ENCODE measurements at places on chromosomes 1 and 21.

DNA sequence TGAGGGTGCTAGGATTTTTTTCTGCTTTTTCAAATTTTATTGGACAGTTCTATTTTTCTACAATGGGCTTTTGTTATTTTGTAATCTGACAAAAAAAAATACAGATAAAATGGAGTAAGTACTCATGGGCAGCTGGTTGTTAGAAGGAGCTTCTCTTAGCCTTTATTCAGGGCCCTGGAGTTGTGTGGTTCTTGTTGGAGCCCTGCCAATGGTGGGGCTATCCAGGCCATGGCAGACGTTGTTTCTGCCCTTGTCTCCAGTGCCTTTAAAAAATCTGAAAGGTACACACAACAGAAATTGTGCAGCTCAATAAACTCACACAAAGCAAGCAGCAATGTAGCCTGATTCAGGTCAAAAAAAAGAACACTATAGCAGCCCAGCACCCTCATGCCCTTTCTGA, 153.5 kb upstream of the GALNT2 start:
- DNase-seq: no peak

- DNase-seq: no peak
Observed at GRCh38 chr1:235156265-235156664, 4.8 kb downstream of the RBM34 start.

- peak; percentile 67 for DNase-seq
Observed at GRCh38 chr1:225368036-225368552, 59.7 kb downstream of the LBR start.

GRCh38 chr1:78834201-78834741, 172.3 kb downstream of the ADGRL4 start:
- DNase-seq: no peak

- no peak for DNase-seq
Observed at GRCh38 chr1:32680642-32681041, 21.9 kb downstream of the SYNC start.

DNA sequence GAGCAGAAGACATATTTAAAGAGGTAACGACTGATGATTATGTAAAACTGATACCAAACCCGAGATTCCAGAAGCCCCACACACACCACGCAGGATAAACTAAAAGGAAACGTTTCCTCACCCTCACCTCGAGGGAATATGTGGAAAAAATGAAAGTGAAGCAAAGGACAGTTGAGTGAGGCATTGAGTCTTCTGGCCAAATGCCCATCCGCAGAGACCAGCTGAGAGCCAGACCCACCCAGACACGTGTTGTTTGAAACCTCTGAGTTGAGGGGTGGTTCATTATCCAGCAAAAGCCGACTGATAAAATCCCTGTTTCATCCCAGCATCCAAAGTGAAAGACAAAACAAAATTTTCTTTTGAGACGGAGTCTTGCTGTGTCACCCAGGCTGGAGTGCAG, 29.6 kb upstream of the PCBP3 start:
- no peak for DNase-seq

DNA sequence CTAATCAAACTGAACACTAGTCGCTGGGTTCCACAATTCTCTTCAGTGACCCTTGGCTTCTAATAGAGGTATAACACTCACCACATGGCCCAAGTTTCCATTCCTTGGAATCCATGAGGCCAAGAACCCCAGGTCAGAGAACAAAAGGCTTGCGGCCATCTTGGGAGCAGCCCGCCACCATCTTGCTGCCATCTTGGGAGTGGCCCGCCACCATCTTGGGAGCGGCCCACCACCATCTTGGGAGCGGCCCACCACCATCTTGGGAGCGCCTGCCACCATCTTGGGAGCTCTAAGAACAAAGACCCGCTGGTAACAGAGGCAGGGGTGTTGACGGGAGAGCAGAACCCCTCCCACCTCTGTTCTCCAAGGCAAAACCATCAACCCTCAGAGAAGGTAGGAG, 493.4 kb downstream of the MATN1 start:
- no peak for DNase-seq

DNA sequence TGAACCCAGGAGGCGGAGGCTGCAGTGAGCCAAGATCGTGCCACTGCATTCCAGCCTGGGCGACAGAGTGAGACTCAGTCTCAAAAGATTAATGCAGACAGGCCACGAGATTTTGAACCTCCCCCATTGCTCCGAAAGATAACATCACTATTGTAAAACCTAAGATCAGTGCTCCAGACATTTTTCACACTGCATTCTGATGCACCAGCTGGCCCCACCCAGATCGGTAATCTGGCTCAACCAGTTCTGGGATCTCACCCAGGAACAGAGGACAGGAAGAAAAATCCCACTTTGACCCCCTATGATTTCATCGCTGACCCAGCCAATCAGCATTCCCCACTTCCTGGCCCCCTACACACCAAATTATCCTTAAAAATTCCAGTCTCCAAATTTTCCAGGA, 10.7 kb upstream of the CSRP1 start:
- no peak for DNase-seq

DNA sequence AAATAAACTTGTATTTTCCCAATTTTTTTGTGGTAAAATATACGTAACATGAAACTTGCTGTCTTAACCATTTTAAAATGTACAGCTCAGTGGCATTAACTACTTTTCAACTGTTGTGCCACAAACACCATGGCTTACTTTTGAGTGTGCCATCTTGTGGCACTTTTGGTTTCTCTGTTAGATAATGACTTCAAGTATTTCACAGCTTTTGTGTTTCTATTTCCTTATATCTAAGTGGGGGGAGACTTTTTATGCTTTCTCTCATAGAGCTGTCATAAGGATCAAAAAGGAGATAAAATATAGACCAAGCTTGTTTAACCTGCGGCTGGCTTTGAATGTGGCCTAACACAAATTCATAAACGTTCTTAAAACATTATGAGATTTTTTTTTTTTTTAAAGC, 44.3 kb downstream of the CDC14A start:
- no peak for DNase-seq

DNA sequence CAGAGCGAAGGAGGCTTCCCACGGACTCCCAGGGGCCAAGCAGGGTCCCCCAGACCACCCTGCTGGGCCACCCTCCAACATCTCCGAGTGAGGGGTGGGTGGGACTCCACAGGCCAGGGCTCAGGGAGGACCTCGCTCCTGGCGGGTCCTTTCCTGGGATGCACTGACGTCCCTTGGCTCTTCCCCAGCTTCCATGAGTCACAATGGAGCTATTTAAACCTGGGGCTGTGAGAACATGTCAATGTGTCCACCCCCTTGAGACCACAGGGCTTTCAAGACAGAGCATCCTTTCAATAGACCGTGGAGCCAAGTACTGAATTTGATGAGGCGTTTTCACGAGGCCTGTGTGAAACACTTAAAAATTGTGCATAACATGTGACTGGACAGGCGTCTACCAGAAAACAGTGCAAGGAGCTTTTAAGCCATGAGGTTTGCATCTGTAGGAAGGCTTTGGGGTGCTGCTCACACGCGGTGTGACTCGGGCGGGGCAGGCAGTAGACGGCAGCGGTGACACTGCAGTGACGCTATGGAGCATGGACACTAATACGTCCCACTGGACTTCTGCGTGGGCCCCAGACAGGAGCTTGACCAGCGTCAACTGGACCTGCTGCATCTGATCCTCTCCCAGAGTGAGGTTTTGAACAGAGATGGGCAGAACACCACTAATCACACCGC, 24.1 kb upstream of the NPHP4 start:
- DNase-seq: no peak

DNA sequence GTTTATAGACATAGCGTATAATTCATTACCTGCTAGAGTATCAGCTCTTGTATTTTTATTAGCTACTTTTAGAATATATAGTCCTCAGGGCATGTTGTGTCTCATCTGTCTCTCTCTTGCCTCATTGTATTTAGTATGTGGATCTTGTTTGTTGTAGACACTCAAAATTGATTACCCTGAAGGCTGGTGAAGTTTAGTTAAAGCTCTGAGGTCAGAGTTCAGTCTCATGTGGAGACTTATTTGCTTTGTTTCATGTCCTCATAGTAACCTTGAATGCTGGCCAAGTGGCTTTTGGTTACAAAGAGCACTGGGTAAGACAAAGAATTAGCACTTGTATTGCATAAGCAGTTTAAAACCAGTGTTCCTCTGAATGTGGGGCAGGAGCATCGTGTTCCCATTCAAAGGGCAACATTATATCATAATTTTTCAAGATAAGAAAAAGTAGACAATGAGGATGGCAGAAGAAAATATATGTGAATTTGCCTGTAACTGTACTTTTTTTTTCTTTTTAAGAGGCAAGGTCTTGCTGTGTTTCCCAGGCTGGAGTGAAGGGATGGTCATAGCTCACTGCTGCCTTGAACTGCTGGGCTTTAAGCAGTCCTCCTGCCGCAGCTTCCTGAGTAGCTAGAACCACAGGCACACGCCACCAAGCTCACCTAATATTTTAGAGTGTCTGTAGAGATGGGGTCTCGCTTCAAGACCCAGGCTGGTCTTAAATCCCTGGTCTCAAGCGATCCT, 17.4 kb downstream of the CNST start:
- peak; percentile 91 for DNase-seq

GRCh38 chr1:41015897-41016470, 5.5 kb downstream of the SLFNL1 start:
- DNase-seq: no peak

DNA sequence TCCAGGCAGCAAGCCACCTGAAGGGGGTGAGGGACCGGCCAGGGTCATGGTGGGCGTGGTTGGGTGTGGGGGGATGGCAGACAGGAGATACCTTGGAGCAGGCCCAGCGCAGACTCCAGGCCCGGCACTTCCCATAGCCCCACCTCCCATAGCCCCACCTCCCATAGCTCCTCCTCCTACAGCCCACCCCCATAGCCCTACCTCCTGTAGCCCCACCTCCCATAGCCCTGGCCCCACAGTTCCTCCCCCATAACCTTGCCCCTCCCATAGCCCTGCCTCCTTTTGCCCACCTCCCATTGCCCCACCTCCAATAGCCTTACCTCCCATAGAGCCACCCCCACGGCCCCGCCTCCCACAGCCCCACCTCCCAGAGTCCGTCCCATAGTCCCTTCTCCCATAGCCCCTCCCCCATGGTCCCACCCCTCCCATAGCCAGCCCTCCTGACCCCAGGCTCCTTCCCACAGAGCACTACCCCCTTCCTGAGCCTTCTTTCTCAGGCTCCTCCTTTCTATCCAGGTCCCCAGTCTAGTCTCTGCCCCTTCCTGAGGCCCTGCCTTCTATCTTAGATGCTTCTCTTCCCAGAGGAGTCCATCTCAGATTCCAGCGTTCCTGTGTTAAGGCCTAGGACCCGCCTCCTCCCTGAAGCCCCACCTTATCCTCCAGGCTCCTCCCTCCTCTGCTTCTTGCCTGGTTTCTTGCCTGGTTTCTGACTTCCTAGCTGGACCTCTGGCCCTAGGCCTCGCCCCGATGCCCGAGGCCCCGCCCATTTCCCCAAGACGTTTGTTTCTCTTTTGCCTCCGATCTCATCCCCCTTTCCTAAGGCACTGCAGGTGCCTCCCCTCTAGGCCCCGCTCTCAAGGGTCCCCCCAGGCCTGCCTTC, 46.8 kb downstream of the PTPRU start:
- DNase-seq: peak; percentile 48

GRCh38 chr1:116569776-116570357, 959 bp downstream of the CD58 start:
- DNase-seq: no peak

DNA sequence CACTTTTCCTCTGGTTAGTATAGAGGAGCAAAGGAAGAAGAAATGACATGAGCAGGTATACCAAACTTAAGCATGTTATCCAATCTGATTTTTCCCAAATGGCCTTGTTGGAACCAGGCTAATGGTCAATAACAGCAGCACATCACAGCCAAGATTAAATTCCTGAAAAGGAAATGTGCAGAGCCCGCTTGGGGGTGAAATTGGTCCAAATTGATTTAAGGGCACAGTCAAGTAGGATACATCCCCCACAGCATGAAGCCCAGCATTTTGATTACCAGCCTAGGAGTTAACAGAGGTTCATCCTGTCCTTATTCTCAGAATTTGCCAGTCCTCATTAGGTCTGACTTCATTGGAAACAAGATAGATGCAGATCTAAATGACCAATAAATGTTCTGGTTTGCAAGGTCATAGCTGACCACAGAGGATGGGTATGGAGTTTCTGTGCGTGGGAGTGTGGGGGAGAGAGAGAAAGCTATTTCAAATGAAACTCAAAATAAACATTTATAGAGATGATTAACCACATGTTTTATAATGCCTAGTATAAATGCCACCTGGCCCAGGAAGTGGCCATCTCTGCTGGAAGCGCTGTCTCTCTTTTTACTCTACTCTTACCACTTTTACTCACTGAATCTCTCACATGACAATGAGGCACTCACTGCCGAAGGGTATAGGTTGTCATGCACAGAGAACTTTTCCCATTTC, 38.7 kb downstream of the RGS5 start:
- DNase-seq: peak; percentile 79

GRCh38 chr1:41568204-41568603, 83.7 kb upstream of the EDN2 start:
- no peak for DNase-seq

DNA sequence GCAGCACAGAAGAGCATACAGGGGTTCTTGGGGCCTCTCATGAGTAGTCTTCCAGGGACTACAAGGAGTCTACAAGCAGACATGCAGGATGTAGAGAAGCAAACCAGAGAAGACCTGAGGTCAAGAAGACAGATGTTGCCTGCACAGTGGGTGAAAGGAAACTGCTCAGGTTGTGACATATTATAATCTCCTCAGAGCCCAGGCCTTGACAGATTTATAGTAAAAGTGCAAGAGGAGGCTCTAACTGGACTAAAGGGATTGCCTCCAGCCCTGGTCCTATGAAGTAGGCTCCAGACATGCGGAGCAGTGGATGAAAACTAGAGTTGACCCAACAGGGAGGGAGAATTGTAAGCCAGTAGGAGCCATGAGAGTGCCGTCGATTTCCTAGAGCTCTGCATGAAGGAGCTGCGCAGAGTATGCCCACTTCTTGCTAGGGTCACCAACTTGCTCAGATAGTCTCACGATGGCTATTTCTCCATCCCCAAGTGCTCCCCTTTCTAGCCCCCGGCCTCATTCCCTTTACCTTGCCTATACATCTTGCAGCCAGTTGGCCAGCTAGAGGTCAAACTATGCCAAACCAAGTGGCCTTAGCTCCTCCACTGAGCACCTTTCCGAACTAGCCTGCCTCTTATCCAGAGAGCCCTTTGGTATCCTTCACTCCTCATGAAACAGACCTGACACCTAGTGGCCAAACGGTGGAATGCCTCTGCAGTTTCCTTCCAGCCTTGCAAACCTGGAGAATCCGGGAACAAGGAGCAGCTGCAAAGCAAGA, 36.2 kb upstream of the IPO9 start:
- DNase-seq: peak; percentile 76

GRCh38 chr1:100249155-100249536, 488 bp downstream of the DBT start:
- no peak for DNase-seq

DNA sequence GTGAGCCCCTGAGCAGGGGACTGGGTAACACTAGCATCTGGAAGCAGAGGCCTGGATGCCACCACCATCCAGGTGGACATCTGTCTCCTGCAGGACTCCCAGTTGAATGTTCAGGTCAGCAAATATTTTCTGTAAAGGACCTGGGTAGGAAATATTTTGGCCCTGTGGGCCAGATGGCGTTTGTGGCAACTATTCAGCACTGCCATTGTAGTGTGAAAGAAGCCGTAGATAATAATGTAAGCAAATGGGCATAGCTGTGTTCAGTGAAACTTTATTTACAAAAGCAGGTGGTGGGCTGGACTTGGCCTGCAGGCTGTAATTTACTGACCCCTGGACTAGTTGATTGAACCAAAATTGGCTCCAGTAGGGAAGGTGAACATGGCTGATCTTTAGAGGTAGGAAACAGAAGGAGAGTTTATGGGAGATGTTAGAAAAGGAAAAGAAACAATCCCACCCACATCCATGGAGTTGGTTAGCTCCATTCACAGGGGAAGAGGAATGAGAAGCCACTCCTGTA, 20.0 kb upstream of the CD101 start:
- no peak for DNase-seq
